MM.1S (cell line): ENCODE measurements at places on chromosomes 4 and X.

- no peak for DNase-seq
Observed at GRCh38 chr4:143389579-143390195, 53.0 kb downstream of the GAB1 start.

GRCh38 chr4:87579478-87579877 lies 28.9 kb upstream of the DSPP start:
- DNase-seq: no peak

DNA sequence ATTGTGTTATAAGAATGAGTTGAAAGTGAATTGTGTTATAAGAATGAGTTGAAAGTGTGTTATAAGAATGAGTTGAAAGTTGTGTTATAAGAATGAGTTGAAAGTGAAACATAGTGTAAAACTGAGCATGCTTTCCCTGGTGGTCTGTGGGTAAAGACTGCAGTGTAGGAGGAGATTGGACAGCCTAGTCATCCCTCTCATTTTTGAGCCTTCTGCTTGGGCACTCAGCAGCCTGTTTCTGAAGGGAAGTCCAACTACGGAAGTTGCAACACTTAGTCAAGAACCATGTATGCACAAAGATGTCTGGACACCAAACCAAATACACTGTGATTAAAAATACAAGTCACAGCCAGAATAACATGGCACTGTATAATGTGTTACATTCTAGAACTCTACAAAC lies 72.6 kb downstream of the ANK2 start:
- DNase-seq: no peak

GRCh38 chr4:182699795-182700194 lies 217.4 kb downstream of the DCTD start:
- no peak for DNase-seq

GRCh38 chrX:1392376-1393068 lies 609 bp upstream of the SLC25A6 start:
- peak; percentile 32 for DNase-seq

DNA sequence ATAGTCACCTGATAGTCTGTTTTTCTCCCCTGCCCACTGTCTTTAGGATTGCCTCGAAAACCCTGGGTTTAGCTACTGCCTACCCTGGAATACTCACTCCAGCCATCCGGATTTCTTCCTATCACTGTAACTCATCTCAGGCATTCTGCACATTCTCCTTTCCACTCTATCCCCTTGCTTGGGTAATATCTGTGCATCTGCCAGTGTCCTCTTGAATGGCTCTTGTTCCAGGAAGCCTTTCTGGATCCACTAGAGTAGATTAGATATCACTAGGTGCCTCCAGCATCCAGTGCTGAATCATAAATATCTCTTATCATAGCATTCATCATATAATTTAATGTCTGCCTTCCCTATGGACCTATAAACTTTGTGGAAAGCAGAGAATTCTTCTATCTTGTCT lies 17.1 kb upstream of the GALNT7 start:
- DNase-seq: no peak

DNA sequence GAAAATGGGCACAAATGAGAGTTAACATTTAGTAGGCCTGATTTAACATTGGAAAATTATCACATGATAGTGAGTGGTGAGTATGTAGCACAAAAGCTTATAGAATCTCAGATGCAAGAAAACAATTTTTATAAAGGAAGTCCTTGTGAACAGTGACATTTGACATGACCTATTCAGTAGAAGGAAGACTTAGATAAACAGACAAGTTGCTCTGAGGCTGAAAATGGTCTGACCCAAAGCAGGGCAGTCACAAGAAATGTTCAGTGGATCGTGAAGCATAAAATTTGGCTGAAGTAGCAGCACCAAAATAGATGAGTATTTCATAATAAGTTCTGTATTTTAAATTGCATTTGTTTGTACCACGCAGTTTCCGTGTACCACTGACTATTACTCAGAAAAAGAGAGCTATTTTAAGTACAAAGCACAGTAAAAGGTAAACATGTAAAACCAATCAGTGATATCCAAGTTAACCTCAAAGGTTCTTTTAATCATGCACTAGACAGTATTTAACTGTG lies 605.7 kb upstream of the PABPC4L start:
- DNase-seq: no peak

GRCh38 chr4:114926583-114926982 lies 186.8 kb downstream of the NDST4 start:
- no peak for DNase-seq

DNA sequence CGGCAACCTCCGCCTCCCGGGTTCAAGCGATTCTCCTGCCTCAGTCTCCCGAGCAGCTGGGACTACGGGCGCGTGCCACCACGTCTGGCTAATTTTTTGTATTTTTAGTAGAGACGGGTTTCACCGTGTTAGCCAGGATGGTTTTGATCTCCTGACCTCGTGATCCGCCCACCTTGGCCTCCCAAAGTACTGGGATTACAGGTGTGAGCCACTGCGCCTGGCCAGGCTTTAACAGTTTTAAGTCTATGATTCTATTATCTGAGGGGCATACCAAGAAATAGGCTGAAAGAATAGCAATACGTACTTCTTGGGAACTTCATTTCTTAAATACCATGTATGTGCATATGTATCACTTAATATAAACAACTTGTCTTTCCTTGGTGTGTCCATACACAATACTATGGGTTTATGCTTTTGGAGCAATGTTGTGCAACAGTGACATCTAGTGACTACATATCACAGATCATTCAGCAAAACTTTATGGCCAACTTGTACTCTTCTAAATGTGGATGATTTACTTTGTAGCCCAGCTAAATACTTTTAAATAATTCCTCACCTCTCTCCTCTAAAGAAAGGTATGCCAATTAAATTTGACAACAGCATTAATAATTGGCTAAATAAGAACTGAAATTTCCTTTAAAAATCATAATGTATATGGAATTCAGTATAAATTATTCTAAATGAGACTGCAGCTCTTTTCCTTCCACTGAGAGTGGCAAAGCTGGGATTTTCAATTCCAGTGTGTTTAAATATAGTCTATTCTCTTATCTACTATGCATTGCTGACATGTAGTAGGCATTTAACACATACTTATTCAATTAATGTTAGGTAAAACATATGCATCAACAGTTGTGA lies 10.4 kb downstream of the SLC9B1 start:
- DNase-seq: peak; percentile 72

- DNase-seq: no peak
Observed at GRCh38 chr4:153555730-153556434, 89.7 kb downstream of the TMEM131L start.

- DNase-seq: no peak
Observed at GRCh38 chr4:4461178-4461577, 74.3 kb downstream of the NSG1 start.

- no peak for DNase-seq
Observed at GRCh38 chr4:73836373-73837279, at the start of gene CXCL6. Gene CXCL6 (plus strand): TSS chr4:73836678. CDS start chr4:73836751, 73 bp downstream.

DNA sequence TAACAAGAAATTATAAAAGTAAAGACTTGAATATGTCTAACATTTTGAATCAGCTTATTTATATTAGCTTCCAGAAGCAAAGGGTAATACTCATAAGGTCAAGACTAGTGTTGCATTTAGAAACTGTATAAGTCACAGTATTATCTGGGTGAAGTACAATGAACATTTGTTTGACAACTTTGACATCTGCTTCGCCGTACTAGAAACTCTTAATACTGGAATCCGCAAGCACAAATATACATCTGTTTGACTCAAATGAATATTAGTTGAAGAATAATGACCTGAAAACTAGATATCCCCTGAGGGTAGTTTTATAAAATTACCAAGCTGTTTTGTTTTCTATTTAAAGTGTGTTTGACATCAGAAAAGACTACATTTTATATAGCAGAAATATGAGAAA lies 135.4 kb upstream of the ATOH1 start:
- no peak for DNase-seq

GRCh38 chr4:87313756-87314155 lies 8.9 kb downstream of the HSD17B13 start:
- DNase-seq: no peak

DNA sequence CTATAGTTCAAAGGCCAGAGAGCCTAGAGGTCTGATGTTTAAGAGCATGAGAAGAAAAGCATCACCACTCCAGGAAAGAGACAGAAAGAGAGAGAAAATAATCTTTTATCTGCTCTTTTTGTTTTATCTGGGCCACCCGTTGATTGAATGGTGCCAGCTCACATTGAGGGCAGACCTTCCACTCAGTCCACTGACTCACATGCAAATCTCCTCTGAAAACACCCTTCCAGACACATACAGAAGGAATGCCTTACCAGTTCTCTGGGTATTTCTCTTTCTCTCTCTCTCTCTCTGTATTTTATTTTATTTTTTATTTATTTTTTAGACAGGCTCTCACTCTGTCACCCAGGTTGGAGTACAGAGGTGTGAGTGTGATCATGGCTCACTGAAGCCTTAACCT lies 252.5 kb downstream of the DTHD1 start:
- no peak for DNase-seq

- DNase-seq: no peak
Observed at GRCh38 chr4:136505020-136505419, 1027.3 kb downstream of the PCDH18 start.

GRCh38 chr4:186104114-186104889 lies at the start of gene FAM149A:
Gene FAM149A (plus strand): TSS chr4:186104704.
- peak; percentile 83 for DNase-seq

GRCh38 chr4:101290654-101291053 lies 56.7 kb downstream of the PPP3CA start:
- DNase-seq: no peak

DNA sequence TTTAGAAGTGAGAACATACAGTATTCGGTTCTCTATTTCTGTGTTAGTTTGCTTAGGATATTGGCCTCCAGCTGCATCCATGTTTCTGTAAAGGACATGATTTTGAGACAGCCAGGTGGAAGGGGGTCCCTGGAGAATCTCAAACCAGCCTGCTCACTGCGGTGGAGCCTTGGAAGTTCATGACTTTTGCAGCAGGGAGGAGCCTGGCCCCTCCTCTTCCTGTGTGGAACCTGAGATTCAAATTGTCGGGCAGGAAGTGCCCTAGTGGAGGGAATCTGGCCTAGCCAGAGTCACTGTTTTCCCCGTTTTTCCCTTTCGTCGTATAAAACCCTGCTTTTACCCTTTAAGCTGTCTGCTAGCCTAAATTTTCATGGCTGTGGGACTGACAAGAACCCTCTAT lies 762.6 kb downstream of the PCDH18 start:
- no peak for DNase-seq

- DNase-seq: no peak
Observed at GRCh38 chrX:117838581-117839331, 277.9 kb downstream of the KLHL13 start.

GRCh38 chr4:159009521-159009920 lies 93.4 kb upstream of the RAPGEF2 start:
- no peak for DNase-seq

- no peak for DNase-seq
Observed at GRCh38 chrX:38117485-38117884, 103.2 kb downstream of the SRPX start.

DNA sequence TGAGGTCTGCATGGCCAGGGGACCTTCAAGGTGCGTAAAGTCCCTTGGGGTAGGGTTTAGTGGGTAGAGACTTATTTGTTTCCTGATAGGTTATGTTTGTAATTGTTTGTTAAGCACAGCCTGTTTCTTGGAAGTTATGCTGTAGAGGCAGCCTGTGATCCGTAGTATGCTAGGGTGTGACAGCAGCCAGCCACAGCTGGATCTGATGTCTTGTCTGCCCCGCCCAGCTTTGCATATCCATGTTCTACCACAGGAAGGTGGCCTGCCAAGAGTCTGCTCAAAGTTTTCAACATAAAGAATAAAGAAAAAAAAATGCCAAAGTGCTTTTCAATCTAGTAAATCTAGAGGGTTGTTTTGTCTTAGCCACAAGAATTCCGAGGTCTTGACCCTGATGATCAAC lies 19.1 kb upstream of the PRRG3 start:
- no peak for DNase-seq

- no peak for DNase-seq
Observed at GRCh38 chr4:93879919-93880318, 51.4 kb downstream of the ATOH1 start.

- no peak for DNase-seq
Observed at GRCh38 chr4:1035510-1035909, 24.1 kb downstream of the FGFRL1 start.

GRCh38 chr4:57877047-57877458 lies 766.9 kb upstream of the IGFBP7 start:
- no peak for DNase-seq

DNA sequence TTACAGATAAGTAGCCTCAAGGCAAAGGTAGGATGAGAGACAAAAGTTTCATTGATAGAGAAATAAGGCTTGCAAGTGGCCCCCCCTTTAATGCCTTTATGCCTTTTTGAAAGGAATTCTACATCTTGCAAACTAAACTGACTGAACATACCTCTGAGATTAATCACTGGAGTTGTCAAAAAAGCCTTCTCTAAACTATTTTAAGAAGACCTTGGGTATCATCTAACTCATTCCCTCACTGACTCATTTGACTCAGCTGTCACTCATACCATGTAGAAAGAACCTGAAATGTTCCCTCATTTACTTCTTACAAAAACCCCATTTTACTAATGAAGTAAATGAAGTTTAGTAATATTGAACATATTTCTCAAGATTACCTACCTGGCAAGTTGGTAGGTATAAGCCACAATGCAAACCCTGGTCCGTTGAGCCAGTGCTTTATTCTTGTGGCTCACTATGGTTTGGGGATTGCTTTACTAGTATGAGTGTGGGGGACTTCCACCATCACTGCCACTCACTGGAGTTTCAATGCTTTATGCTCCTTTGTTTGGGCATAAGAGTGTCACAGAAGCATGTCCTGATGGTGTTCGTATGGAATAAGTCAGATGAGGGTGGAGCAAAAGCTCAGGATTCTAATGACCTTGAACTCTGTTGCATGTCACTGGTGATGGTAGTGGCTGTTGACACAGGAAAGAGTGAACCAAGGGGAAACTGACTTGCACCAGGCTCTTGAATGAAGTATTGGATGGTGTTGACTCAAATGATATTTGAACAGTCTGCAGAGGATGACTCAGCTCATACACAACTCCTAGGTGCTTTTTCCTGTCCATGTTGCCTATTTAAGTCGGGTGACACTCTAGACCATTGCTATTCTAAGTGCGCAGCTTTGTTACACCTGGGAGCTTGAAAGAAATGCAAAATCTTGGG lies 305.5 kb upstream of the EMCN start:
- no peak for DNase-seq

DNA sequence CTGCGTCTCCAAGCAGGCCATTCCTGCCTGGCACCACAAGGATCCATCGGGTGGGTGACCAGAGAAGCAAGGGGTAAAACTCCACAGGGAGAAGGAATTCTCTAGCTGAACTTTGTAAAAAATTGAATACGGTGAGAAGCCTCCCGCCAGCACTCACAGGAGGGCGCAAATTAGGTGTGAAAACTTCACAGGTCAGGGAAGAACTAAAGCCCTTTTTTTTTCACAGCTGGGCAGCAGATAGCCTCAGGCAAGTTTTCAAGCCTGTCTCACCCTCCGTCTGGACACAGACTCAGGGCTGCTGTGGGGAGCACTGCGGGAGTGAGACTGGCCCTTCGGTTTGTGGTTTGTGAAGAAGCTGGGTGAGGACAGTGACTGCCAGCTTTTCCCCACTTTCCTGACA lies 224.1 kb upstream of the FGF16 start:
- DNase-seq: no peak

DNA sequence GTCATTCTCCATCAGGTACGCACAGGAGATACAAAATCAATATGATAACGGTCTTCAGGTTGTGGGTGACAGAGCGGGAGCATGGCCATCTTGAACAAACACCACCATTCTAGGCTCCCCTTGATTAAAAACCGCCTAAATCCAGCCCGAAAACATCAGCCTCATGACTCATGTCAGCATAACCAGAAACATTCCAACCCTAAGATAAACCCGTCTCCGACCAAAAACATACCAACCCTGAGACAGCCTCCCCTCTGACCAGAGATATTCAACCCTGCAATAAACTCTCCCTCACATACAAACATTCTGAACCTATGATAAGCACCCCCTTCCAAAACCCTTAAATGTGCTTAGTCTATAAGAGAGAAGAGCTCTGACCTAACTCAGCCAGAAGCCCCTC lies 157.9 kb downstream of the DHRSX start:
- no peak for DNase-seq
